ENCODE measurements at places on chromosomes 6 and 20.

DNA sequence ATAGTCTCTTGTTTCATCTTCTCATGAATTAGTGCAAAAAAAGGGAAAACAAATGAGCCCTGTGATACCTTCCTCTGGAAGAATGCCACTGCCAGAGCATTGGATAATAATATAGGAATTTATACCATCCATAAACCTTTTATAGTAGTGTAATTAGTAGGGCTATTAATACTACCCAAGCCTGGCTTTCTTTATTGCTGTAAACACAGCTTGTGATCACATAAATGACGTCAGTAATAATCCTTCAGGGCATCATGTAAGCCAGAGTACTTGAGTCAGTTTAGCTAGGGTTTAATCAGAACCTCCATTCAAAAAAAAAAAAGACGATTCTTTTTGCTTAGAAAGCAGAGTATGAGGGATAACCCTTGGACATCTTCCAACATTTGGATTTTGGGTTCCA lies 264.8 kb downstream of the SLC35F1 start:
- no peak for DNase-seq

GRCh38 chr20:15491575-15491974 lies 1081.7 kb downstream of the KIF16B start:
- DNase-seq, result no peak

DNA sequence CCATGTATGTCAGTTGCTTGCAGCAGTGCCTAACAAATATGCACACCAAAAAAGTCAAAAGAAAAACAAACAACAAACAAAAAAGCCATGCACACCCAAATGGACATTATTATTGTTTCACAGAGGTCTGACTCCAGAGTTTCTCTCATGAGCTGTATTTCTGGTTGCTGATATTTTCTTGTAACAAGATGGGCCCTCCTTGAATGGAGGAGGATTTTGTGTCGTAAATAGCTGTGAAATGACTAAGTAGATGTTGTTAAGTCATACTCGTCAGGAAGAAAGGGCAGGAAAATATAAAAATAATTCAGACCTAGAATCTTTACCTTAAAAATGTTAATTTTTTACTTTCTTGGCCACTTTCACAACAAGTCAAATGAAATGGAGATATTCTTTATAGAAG lies 96.0 kb downstream of the PLEKHG1 start:
- DNase-seq, result no peak

DNA sequence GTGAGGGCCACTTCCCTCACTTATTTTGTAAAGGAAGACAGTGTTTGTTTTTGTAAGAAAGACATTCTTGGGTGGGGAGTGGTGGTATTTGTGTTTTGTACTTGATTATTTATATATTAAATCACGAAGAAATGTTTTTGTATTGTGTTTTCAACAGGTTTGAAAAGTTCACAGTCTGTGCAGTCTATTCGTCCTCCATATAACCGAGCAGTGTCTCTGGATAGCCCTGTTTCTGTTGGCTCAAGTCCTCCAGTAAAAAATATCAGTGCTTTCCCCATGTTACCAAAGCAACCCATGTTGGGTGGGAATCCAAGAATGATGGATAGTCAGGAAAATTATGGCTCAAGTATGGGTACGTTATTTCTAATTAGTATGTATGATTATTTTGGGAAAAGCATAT lies 137.2 kb downstream of the NCOA3 start:
- no peak for DNase-seq
